ENCODE measurements at places on chromosomes 7 and 10.

- no peak for DNase-seq
Measured at GRCh38 chr7:7924303-7924702, 44.3 kb upstream of the GLCCI1 start.

DNA sequence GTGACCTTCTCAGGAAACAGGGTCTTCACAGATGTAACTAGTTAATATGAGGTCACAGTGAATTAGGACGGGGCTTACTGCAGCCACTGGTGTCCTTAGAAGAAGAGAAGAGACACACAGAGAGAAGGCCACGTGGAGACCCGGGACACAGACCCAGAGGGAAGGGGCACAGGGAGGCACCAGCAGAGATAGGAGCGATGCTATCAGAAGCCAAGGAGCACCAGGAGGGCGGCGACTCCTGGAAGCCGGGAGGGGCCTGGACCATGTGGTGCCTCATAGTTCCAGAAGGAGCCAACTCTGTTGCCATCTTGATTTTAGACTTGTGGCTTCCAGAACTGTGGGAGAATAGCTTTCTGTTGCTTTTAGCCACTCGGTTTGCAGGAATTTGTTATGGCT lies 505.9 kb downstream of the TCERG1L start:
- DNase-seq = no peak

- no peak for DNase-seq
Measured at GRCh38 chr7:105164751-105165150, 150.7 kb downstream of the KMT2E start.

DNA sequence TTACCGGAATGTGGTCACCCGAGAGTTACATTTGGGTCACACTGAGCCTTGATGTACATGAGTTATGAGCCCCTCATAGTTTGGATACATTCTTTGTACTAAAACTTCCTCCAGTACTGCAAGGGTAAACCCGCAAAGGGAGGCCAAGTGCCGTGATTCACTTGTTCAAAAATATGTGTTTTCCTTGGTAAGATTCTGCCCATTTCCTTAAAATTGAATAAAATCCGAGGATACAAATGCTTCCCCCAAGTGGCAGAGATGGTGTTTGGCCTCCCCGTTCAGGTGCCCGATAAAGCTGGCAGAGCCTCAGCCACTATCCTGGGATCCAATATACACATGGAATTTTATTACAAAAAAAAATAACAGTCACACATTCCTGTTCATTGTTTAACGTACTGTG lies 268.3 kb downstream of the DIP2C start:
- no peak for DNase-seq

GRCh38 chr7:34177476-34177875 lies 272.1 kb downstream of the BMPER start:
- DNase-seq = no peak

- DNase-seq = no peak
Measured at GRCh38 chr7:50246551-50246950, 58.0 kb upstream of the IKZF1 start.

GRCh38 chr10:91887272-91888076 lies 21.8 kb downstream of the FGFBP3 start:
- DNase-seq = no peak

DNA sequence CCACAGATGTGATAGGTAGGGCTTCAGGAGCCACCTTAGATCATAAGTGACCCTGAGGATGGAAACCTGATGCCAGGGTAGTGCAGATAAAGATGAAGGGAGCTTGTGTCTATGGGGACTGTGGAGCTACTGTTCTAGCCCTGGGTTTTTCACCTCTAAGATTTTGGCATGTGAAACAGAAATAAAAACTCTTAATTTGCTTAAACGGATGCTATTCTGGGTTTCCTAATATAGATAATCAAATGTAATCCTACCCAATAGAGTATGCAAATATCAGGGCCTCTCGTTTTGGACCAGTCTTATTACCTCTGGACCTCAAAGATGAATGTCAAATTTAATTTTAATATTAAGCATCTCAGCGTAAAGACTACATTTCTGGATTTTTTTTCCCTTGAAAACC lies 49.3 kb downstream of the ABCB4 start:
- no peak for DNase-seq

GRCh38 chr10:19245889-19246752 lies 197.5 kb downstream of the MALRD1 start:
- DNase-seq = no peak

- no peak for DNase-seq
Measured at GRCh38 chr10:109650228-109650627, 273.1 kb downstream of the XPNPEP1 start.

DNA sequence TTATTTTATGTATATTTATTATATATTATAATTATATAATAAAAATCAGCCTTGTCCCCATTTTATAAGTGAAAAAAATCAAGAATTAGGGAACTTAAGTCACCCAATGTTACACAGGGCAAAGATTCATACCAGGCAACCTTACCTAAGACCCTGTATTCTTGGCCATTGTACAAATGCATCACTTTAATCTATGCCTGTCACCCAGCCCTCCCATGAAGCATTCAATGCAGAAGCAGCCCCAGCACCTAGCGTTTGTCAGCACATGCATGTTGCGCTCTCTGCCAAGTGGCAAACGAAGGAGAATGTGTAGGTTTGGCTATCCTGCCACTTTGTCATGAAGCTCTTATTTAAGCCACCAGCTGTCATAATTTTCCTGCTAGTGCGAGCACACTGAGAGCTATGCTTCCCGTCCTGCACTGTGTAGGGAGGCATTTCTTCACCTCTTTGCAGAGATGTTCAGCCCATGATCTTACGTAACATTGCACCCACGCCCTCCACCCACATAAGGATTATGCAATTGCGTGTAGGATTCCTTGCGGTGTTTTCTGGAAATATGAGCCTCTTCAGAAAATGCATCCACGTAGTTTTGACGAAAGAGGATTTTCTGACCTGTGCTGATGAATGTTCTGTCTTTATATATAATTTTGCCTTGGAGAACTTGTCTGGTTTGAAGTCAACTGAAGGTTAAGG lies 7.7 kb upstream of the COBL start:
- no peak for DNase-seq

DNA sequence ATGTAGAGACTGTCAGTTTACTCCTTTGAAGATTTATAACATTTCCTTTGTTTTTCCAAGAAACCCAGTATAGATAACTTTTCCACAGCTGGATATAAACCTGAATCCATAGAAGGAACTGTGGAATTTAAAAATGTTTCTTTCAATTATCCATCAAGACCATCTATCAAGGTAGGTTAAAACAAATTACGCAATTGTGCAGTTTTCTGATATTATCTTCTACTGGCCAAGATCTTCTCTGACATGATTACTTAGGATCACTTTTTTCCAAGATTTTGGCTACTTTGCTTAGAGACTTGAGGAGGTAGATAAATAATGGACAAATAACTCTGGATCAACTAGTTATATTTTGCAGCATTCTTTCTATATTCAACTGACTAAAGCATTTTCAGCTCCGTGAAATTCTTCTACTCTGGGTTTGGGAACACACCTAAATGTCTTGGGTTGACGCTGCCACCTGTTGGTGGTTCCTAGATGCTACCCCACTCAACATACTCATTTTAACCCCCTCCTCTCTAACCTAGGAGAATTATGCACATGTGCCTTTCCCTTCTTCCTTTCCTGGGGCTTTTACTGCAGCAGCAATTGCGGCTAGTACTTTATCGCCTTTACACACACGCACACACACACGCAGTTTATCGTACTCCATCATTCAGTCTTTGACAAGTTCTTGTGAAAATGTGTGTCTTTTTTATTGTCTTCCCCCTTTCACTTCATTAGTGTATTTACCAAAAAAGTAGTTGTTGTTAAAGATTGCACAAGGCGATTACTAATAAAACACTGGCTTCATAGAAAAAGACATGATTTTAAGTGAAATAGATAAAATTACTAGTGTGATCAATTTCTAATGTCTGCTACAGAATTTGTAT lies 32.7 kb downstream of the ABCB5 start:
- DNase-seq = no peak

DNA sequence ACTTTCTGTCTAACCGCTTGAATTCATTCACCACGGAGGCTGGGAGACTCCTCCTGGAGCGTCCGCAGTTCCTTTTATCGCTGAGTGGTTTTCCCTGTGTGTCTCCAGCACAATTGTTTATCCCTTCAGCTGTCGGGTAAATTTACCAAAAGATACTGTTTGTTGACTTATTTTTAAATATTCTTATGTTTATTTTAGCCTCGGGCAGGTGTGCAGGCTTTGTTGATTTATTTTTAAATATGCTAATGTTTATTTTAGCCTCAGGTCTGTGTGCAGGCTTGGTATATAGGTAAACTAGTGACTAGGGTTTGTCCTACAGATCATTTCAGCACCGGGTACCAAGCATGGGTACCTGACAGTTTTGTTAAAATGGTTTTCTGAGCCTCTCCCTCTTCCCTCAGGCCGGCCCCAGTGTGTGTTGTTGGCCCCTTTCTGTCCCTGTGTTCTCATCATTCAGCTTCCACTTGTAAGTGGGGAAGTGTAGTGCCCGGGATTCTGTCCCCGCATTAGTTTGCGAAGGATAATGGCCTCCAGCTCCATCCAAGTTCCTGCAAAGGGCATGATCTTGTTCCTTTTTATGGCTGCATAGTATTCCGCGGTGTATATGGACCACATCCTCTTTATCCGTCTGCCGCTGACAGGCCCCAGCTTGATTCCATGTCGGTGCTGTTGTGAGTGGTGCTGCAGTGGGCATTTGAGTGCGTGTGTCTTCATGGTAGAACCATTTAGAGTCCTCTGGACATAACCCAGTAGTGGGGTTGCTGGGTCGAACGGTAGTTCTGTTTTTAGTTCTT lies 5.3 kb downstream of the GET4 start:
- DNase-seq = no peak

Measured in smooth muscle cell of the brain vasculature (primary cell).